ENCODE measurements at places on chromosomes 5 and 9. TPM values are rescaled to one million over a fixed set of nuclear protein-coding genes. Genes with fewer than 3 reads are reported as not detected.

DNA sequence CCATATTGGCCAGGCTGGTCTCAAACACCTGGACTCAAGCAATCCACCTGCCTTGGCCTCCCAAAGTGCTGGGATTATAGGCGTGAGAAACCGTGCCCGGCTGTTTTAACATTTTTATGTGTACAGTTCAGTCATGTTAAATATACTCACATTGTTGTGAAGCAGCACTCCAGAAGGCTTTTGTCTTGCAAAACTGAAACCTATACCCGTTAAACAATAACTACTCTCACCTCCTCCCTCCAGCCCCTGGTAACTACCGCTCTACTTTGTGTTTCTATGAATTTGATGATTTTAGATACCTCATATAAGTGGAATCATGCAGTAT, 23.1 kb upstream of the SHB start:
- no peak overlapping the region for H3K4me3 ChIP-seq
- peaks cover 6% of the 10 kb centered on the region for H3K4me1 ChIP-seq
- DNase-seq = no peak
- H3K27me3 ChIP-seq = no peaks in the 10 kb centered on the region
- no peak overlapping the region for H3K27ac ChIP-seq

DNA sequence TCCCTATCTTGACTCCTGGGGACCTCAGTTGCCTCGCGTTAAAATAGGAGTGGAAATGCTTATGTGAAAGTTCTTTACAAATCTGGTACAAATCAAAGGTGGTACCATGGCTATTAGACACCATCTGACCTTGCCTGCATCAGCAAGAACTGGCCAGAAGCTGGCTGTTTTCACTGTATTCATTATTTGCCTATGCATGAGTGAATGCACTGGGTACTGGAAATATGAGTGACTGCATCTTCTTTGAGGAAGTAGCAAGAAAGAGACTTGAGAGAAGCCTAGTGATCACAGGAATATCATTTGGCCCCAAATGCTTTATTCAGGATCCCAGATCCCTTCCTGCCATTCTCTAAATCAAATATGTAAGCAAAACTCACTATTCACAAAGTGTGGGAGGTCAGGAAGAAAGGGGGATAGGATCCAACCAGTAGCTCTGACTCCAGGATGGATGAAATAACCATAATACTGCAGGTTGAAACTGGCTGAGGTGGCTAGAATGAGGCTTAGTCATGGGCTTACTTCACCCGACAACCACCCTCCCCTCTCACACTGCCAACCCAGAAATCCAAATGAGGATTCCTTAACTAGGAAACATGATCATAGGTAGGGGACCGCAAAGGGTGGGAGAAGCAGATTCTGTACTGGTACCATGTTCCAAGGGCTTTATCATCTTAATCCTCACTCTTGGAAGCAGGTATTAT, 56.7 kb downstream of the FAM114A2 start:
- no peaks in the 10 kb centered on the region for H3K36me3 ChIP-seq
- H3K27me3 ChIP-seq = peaks cover 5% of the 10 kb centered on the region
- no peaks in the 10 kb centered on the region for H3K4me1 ChIP-seq
- no peak for DNase-seq

DNA sequence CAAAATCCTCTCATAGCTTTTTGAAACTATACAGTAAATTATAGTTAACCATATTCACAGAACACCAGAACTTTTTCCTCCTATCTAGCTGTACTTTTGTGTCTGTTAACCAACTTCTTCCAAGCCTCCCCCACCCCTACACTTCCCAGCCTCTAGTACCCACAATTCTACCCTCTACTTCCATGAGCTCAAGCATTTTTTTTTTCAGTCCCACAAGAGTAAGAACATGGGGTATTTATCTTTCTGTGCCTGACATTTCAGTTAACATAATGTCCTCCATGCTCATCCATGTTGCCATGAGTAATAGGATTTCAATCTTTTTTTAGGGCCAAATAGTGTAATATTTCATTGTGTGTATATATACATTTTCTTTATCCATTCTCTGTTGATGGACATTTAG, 128.3 kb upstream of the MAN2A1 start:
- H3K27ac ChIP-seq = no peak overlapping the region
- H3K36me3 ChIP-seq = no peaks in the 10 kb centered on the region
- H3K27me3 ChIP-seq = no peaks in the 10 kb centered on the region

DNA sequence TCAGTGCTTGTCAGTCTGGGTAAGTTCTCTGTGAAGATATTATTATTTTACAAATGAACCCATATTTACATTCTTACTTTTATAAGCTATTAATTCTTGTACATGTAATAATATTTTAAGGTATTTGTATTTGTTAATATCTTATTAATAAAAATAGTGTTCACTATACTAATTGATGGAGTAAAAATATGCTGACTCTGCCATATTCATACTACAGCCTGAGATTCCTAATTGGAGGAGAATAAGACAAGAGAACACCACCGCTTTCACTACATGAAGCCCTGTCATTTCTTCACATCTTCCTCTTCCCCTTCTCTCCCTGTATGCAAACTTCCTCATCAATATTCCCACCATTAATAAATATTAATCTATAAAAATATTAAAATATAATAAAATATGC, 167.6 kb upstream of the TUSC1 start:
- no peaks in the 10 kb centered on the region for H3K4me1 ChIP-seq
- H3K4me3 ChIP-seq = no peak overlapping the region
- no peaks in the 10 kb centered on the region for H3K27me3 ChIP-seq
- H3K36me3 ChIP-seq = no peaks in the 10 kb centered on the region
- no peak overlapping the region for H3K27ac ChIP-seq

- H3K4me3 ChIP-seq = no peak overlapping the region
- peak overlapping the region; percentile 33 for H3K27ac ChIP-seq
- H3K4me1 ChIP-seq = peaks cover 15% of the 10 kb centered on the region
- no peak for DNase-seq
- H3K36me3 ChIP-seq = no peaks in the 10 kb centered on the region
Measured at GRCh38 chr5:178335302-178336030, 102.9 kb upstream of the PHYKPL start.

DNA sequence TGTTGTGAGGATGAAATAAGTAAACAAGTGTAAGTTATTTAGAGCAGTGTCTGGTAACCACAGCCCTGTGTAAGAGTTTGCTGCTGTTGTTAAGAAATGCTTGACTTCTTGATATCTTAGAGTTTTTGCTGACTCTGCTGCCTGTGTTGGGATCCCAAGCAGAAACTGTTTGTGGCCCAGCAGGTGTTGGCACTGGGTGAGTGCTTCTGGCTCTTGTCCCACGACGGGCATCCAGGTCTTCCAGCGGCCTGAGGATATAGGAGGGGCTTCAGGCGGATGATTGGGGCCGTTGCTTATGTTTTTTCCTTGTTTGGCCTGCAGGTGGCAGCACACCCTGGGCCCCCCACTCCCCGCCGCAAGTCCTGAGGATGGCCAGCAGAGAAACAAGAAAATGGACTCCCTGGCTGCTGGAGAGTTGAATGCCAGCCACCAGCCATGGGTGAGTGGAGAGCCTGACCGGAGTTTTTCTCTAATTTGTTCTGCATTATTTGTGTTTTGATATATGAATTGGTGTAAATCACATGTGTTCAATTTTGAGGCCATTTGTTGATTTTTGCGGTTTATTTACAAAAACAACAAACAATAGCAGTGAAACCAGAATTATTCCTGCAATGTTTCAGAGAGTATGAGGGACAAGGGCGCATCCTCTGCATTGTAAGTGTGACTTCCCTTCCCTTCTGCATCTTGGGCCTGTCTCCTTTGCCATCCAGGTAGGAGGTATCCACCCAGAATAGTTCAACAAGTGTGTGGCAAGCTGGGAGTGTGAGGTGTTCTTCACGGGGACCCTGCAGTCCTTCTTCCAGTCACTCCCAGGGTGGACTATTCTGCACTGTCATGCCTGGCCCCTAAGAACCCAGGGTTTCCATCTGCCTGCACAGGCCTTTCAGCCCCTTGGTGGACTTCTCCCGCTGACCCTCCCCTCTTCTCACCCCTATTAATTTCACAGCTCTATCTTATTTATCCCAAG, 50.3 kb downstream of the SLC22A5 start:
- peaks cover 42% of the 10 kb centered on the region for H3K4me1 ChIP-seq
- H3K27ac ChIP-seq = peak overlapping the region; percentile 96
- H3K27me3 ChIP-seq = no peaks in the 10 kb centered on the region
- peak; percentile 90 for DNase-seq
- no peak overlapping the region for H3K4me3 ChIP-seq

DNA sequence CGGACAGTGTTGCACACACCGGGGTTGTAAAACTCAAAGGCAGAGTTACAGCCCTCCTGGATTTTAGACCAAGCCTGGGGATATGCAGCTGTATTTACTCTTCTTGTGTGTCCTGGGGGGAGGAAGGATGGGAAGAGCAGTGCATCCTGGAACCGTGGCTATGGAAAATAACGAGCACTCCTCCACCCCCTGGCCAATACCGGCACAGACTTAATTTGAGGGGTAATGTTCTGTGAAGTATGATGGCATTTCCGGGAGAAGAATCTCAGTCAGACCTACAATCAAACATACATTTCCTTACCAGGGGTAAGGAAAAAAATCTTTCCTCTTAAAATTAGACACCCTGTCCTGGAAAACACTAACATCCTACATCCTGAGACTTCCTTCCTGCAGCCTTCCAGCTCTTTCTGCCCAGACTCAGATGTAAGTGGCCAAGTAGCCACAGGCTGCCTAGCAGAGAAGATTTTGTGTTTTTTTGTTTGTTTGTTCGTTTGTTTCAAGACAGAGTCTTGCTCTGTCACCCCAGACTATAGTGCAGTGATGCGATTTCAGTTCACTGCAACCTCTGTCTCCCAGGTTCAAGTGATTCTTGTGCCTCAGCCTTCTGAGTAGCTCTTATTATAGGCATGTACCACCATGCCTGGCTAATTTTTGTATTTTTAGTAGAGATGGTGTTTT, 11.0 kb upstream of the ERMP1 start:
- peaks cover 3% of the 10 kb centered on the region for H3K4me1 ChIP-seq
- DNase-seq = no peak
- H3K27ac ChIP-seq = peak overlapping the region; percentile 43
- no peak overlapping the region for H3K4me3 ChIP-seq
- no peaks in the 10 kb centered on the region for H3K27me3 ChIP-seq

DNA sequence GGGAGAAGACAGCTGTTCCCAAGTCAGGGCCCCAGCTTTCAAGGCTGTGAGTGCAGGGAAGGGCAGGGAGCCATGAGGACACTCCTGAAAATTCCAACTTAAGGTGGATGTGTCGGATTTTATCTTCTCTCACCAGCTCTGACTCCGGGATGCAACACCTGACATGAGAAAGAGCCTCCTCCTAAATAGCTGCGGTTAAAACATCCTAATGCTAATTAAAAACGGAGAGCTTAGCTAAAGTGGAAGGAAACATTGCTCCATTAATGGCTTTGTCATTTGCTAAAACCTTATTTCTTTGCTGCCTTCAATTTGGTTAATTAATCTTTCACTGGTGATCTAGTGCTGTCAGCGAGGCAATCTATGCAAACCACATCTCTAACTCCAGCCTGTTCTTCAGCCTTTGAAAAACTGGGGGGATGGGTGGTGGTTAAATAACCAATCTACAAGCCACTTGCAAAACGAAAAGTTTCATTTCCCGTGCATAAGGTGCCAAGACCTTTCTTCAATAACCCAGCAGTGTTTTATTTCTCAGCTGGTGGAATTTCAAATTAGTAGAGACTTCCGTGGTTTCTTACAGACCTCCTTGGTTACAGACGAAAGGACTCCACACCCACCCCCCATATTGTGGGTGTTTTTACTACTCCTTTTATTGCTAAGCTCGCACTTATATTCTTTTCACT, 379.6 kb downstream of the MLLT3 start:
- H3K27ac ChIP-seq = no peak overlapping the region
- H3K4me1 ChIP-seq = no peaks in the 10 kb centered on the region
- no peak overlapping the region for H3K4me3 ChIP-seq
- H3K27me3 ChIP-seq = no peaks in the 10 kb centered on the region
- no peaks in the 10 kb centered on the region for H3K36me3 ChIP-seq

- no peak for DNase-seq
- H3K27me3 ChIP-seq = no peaks in the 10 kb centered on the region
- H3K4me3 ChIP-seq = no peak overlapping the region
- H3K27ac ChIP-seq = no peak overlapping the region
- H3K4me1 ChIP-seq = peaks cover 31% of the 10 kb centered on the region
- no peaks in the 10 kb centered on the region for H3K36me3 ChIP-seq
Measured at GRCh38 chr9:77710316-77710715, 62.2 kb upstream of the GNA14 start.

GRCh38 chr9:13901176-13901575, 412.8 kb downstream of the NFIB start:
- no peaks in the 10 kb centered on the region for H3K36me3 ChIP-seq
- no peaks in the 10 kb centered on the region for H3K4me1 ChIP-seq
- no peaks in the 10 kb centered on the region for H3K27me3 ChIP-seq
- DNase-seq = no peak

GRCh38 chr5:175606409-175606808, 51.5 kb upstream of the HRH2 start:
- H3K36me3 ChIP-seq = no peaks in the 10 kb centered on the region
- H3K27me3 ChIP-seq = no peaks in the 10 kb centered on the region
- no peak overlapping the region for H3K4me3 ChIP-seq
- no peak for DNase-seq
- H3K27ac ChIP-seq = no peak overlapping the region
- no peaks in the 10 kb centered on the region for H3K4me1 ChIP-seq

- no peaks in the 10 kb centered on the region for H3K27me3 ChIP-seq
- no peak overlapping the region for H3K4me3 ChIP-seq
- H3K4me1 ChIP-seq = peaks cover 14% of the 10 kb centered on the region
- no peak for DNase-seq
- H3K27ac ChIP-seq = no peak overlapping the region
Measured at GRCh38 chr5:123813937-123814624, 302.1 kb downstream of the CSNK1G3 start.

- H3K36me3 ChIP-seq = no peaks in the 10 kb centered on the region
- H3K4me1 ChIP-seq = no peaks in the 10 kb centered on the region
- no peak overlapping the region for H3K4me3 ChIP-seq
- H3K27me3 ChIP-seq = no peaks in the 10 kb centered on the region
- H3K27ac ChIP-seq = no peak overlapping the region
- DNase-seq = no peak
Measured at GRCh38 chr9:81092057-81092456, 597.3 kb downstream of the TLE1 start.

DNA sequence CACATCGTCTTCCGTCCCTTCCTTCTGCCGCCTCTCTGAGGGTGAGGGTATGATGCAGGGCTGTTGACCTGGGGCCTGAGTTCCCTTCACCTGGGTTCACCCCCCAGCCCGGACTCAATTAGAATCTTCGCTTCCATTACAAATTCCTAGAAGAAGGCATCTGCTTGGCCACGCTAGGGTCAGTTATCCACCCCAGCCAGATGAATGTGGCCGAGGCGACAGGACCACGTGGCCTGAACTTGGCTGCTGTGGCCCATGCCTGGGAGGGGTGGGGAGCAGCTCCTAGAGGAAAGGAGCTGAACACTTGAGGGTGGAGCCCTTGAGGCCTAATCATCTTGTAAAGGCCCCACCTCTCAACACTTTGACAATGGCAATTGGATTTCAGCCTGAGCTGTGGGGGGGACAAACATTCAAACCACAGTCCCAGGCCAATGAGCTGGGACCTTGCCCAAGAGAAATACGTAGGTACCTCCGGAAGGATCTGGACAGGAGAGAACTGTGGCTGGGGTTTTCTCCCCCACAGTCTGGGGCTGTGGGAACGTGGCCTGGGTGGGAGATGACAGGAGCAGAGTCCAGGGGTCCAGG, 90.6 kb upstream of the ADAMTS2 start:
- DNase-seq = no peak
- H3K4me3 ChIP-seq = no peak overlapping the region
- no peaks in the 10 kb centered on the region for H3K36me3 ChIP-seq
- no peak overlapping the region for H3K27ac ChIP-seq
- no peaks in the 10 kb centered on the region for H3K4me1 ChIP-seq
- H3K27me3 ChIP-seq = no peaks in the 10 kb centered on the region

Gene LRRTM2
- total RNA-seq = 0.38 TPM

Gene RPS14
- 1,504 TPM for total RNA-seq

Data from left lung (tissue), 14 donors.